ENCODE measurements at places on chromosomes 11 and 22. TPM values are rescaled to one million over a fixed set of nuclear protein-coding genes. Genes with fewer than 3 reads are reported as not detected.

The PATE4 gene
- not detected for total RNA-seq

GRCh38 chr11:62835336-62835735 lies 2.7 kb upstream of the TEX54 start:
- DNase-seq: no peak

- DNase-seq: no peak
These were observed 4.3 kb upstream of the CHID1 start for GRCh38 chr11:914747-915501.

DNA sequence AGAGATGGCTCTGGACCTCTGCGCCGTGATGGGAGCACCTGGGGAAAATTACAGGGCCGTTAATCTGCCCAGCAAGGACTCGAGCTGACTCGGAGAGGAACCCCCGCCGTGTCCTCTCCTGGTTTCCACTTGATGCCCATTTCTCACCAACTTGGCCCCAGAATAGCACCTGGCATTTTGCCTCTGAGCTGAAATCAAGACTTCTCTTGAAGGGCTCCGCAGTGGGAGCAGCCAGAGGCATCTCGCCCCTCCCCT lies 19.0 kb upstream of the CABP7 start:
- DNase-seq: peak; percentile 41

DNA sequence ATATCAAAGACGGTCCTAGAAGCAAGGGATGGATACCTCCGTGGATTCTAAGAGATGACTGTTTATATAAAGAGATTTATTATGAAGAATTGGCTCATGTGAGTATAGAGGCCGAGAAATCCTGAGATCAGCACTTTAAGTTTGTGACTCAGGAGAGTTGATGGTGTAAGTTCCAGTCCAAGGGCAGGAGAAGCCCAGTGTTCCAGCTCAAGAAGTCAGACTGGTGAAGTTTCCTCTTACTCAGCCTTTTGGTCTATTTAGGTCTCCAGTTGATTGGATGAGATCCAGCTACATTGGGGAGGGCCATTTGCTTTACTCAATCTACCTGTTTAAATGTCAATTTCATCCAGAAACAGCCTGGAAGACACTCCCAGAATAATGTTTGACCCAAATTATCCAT lies 45.1 kb downstream of the TSPAN18 start:
- DNase-seq: peak; percentile 40

- peak; percentile 64 for DNase-seq
These were observed 47.0 kb downstream of the YAP1 start for GRCh38 chr11:102157219-102157618.

GRCh38 chr11:36015799-36016198 lies 71.9 kb downstream of the LDLRAD3 start:
- DNase-seq: no peak

- DNase-seq: peak; percentile 56
These were observed 1.8 kb upstream of the SLC15A3 start for GRCh38 chr11:60953781-60954180.

The MS4A14 gene
- total RNA-seq: not detected

The OR51B5 gene
- not detected for total RNA-seq

DNA sequence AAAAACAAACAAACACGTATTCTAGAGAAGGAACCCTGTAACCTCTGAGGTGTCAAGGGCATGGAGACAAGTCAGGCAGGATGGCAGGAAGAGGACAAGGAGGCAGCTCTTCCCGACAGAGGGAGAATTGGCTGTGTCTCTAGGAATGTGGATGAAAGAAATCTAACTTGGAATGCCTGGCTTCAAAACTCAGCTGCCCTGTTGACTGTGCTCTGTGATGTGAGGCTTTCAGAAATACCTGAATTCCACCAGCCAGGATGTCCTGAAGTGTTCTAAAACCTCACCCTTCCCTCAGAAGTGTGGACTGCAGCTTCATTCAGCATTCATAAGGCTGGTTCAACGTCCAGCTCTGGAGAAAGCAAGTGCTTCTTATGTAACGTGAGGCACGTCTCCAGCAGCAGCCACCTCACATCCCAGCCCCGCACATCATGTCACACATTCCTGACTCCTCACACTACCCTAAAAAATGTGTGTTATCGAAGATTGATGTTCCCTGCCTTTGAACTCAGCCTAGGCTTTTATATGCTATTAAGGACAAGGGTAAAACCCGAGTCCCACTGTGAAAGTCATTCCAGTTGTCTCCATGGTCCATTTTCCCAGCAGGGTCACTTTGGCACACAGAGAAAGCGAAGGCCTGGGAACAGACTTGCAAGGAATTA lies 398.9 kb downstream of the ETS1 start:
- DNase-seq: no peak

GRCh38 chr22:41394012-41394356 lies 12.2 kb downstream of the TEF start:
- no peak for DNase-seq
